NCI-H1092 treated with DMSO at 0.1 percent for 48 hours (cell line): ENCODE measurements at places on chromosomes 5 and 9.
A peak's percentile ranks its signal among the peaks of the same experiment; 100 is the strongest.

DNA sequence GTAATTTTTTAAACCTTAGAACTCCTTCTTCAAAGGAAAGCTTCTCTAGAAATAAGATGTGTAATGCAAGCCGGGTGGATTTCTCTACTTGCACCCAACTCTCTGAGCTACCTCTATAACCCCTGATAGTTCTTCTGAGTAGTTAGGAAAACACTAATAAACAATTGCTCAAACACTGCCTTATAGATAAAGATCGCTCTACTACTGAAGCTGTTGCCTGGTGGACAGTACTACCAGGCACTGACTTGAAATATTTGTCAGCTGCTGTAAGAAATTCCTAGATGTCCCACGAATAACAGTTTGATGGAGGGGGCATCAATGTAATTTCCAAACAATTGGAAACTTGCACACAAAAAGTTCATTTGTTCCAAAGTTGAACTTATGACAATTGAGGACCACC, 42.0 kb downstream of the NR3C1 start:
- no peak for DNase-seq

DNA sequence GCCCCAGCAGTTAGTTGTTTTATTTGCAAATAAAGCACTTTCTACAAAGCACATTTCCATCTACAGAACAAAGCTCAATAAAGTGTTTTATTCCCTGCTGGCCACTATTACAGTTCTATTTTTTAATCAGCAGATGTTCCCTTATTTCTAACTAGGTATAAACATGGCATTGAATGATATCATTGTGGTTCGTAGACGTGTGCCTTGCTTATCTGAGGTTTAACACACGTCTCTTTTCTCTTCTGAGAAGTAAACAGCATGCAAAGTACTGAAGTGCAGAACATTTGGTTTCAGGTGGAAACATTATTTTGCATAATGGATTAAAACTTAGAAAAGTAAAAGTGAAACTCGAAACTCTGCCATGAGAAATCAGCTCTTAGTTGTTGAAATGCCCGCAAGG, 1989.3 kb upstream of the WWC1 start:
- no peak for DNase-seq

DNA sequence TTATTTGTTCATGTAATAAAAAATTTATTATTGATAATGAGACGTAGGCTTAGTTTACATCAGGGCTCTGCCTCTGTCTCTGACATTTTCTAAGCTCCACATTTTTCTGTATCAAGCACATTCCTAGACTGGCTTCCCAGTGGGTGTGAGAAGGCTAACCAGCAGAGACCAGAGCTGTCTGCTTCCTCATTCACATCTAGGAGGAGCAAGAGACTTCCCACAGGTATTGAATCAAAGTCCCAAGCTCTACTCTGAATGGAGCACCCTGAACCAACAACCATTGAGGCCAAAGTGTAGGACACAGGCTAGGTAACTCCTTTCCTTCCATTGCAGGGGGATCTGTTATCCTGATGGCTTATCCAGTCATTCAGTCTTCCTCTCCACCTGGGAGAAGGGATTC, 72.4 kb downstream of the PARP8 start:
- no peak for DNase-seq

DNA sequence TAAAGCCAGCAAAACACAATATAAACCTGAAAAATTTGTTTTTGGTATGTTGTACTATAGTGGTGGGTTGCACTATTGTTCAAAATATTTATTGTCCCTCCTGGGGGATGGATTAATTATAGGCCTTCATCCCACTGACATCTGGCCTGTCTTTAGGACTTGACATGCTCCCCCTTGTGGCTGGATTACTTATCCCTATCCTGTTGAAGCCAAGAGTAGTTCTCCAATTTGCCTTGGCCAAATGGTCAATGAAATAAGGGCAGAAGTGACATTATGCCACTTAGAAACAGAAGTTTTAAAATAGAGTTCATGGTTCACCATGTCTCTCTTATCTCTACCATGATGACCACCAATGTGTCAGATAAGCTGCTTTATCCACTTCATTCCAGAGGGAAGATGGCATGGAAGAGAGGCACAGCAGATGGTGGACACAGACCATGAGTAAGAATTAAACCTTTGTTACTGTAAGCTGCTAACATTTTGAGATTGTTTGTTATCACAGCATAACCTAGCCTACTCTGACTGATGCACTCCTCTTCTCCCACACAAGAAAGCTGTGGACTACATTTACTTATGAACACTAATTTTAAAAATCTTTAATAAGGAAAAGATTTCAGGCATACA, 29.2 kb upstream of the ARHGEF28 start:
- no peak for DNase-seq

DNA sequence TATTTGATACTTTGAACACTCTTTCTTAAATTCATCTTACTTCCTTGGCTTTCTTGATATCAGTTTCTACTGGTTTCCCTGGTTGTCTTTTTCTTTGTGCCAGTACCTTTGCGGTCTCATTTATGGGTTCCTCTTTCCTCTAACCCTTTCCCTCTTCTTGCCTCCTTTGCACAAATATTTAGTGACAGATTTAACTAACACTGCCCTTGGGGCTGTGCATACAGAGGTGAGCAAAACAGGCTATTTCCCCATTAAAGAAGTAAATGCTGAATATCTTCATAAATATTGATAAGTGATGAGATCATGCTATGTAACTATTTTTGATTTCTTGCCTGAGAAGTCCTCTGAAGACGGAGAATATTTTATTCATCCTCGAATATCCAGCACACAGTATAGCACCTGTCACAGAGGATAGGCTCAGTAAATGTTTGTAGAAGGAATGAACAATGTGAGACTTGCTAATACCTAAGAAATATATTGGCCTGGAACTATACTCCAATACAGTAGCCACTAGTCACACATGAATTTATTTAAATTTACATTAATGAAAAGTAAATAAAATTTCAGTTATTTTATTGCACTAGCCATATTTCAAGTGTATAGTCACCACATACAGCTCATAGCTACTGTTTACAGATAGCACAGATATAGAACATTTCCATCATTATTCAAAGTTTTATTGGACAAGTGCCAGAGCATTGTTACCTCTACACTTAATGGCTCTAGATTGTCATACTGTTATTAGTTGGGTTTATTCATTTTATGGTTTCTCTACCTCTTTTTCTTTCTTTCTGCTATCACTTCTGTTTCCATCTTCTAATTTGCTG, 90.4 kb downstream of the RIC1 start:
- no peak for DNase-seq

DNA sequence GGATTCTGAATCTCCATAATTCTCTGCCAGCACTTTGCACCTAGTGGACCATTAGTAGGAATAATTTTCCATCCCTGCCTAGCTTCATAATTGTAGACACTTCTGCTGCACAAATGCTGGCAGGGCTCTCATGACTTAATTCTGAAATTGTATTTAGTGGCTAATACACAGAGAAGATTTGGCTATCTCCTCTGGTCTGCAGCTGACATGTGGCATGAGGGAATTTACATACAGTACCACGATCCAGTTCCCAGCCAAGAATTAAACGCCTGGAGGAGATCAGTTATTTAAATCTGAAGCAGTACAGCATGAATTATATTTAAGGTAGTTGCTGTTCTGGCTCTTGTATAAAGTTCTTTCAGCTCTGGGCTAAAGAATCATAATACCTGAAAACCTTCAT, 46.5 kb downstream of the IQGAP2 start:
- no peak for DNase-seq

- no peak for DNase-seq
Observed at GRCh38 chr9:107881626-107882300, 392.2 kb upstream of the KLF4 start.

DNA sequence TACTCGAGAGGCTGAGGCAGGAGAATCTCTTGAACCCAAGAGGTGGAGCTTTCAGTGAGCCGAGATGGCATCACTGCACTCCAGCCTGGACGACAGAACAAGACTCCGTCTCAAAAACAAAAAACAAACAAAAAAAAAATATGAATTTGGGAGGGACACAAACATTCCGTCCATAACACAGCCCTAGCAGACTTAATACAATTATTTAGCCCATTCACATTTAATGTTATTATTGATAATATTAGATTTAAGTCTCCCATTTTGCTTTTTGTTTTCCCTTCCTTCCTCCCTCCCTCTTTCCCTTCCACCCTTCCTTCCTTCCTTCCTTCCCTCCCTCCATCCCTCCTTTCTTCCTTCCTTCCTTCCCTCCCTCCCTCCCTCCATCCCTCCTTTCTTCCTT, 4.6 kb upstream of the CCNI2 start:
- DNase-seq, result no peak

DNA sequence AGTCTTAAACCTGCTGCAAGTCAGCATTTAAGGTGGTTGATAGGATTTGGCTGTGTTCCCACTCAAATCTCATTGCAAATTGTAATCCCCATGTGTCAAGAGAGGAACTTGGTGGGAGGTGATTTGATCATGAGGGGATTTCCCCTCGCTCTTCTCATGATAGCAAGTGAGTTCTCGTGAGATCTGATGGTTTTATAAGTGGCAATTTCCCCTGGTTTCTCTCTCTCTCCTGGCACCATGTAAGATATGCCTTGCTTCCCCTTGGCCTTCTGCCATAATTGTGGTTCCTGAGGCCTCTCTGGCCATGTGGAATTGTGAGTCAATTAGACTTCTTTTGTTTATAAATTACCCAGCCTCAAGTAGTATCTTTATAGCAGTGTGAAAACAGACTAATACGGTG, 84.3 kb upstream of the SMC2 start:
- peak; percentile 17 for DNase-seq

GRCh38 chr5:103512500-103512899, 50.1 kb downstream of the NUDT12 start:
- no peak for DNase-seq

DNA sequence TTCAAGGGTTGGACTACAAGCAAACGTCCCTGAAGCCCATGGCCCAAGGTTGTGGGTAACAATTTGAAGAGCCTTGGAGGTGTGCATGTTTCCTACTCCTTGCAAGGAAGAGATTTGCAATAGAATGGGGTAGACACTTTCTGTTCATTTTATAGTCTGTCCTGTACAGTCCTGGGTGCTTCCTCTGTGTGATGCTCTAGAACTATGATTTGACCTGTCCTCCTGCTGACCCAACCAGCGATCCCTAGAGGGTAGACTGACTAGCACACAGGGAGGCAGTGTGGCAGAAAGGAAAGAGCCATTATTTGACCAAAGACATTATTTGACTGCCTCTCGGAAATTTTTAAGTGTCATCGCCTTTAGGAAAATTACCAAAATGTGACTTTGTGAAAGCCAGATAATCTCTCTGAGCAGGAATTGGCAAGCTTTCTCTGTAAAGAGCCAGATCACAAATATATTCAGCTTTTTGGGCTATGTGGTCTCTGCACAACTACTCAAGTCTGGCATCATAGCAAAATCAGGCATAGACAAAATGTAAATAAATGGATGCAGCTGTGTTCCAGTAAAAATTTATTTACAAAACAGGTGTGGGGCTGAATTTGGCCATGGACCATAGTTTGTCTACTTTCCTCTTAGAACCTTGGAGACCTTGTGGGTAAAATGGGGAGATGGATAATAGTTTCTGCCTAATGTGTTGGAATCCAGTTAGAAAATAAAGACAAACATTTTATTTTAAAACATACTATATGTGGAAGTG, 106.8 kb downstream of the DMRT2 start:
- no peak for DNase-seq

GRCh38 chr5:73962801-73963425, 336.9 kb downstream of the ARHGEF28 start:
- no peak for DNase-seq

DNA sequence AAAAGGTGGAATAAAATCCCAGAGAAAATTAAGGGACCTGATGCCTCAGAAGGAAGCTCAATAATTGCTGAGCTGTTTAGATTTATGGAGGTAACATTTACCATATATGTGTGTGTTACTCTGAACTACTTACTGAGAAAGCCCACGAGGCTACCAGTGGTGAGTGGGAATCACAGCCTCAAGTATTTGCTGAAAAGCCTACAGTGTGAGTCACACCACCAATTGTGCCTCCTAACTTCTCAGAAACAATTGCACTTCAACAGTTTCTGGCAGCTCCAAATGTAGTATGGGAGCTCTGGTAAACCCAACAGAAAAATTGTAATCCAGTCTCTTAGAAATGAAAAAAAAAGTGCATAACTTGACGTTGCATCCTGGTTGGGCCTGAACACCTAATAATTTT, 551.6 kb downstream of the PRDM9 start:
- no peak for DNase-seq

GRCh38 chr5:32859211-32859641, 148.1 kb downstream of the NPR3 start:
- no peak for DNase-seq

DNA sequence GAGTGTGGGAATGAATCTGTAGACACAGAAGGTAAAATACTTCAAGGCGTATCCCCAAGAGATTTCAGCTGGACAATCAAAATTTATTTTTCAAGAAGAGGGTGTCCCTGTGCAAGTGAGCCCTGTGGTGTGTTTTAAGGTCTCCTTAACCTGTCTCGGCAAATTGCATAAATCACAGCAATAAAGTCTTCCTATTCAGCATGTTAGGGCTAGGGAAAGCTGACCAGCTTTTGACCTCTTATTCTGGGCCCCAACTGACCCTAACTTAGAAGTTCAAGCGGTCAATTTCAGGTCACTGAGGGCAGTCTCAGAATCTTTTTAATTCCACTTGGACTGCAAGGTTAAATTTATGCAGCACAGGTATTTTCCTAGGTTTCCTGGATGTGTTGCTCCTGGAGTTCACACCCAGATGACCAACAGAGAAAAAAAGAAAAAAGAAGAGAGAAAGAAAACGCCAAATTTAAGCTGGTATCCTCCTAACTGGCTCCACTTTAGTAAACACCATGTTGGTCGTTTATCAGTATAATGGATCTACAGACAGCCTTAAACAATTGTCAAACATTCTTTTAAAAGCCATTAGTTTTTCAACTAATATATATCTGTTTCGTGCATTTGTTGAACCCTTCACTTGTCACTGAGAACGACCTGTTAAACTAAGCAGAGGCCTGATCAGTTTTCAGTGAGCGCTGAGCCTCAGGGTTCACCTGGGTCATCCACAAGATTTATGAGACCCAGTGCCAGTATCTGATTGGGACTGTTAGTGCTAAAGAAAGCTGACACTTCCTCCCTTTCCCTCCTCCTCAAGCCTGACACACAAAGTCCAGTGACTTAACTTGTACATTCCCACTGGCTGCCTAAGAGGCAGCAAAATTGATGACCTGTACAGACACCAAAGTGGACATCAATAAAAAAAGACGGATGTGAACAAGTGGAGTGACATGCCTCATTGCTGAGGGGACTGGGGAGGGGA, 546.1 kb downstream of the NR2F1-AS1 start:
- DNase-seq, result no peak

GRCh38 chr5:11547730-11548129, 356.5 kb downstream of the CTNND2 start:
- no peak for DNase-seq

DNA sequence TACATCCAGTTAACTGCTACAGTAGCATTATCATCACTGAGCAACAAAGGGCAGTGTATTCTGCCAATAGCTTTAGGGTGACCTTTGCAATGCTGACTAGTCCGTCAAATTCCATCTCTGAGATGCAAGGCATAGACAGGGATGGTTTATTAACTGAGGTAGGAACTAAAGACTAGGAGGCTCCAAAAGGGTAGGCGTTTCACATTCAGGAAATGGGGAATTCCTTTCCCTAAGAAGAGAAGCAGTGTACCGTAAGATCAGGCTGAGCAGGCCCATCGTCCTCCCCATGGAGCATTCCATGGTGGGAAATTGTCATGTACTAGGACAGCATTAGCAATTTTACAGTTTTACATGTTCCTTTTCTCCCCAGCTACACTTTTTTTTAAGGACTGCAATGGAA, 157.7 kb downstream of the BNC2 start:
- DNase-seq, result no peak

- no peak for DNase-seq
Observed at GRCh38 chr9:4755026-4755609, 14.1 kb upstream of the AK3 start.

GRCh38 chr5:31916327-31916726, 257.8 kb downstream of the GOLPH3 start:
- no peak for DNase-seq
